Large intestine (tissue), 12 donors: ENCODE measurements at places on chromosomes 1 and 21.

DNA sequence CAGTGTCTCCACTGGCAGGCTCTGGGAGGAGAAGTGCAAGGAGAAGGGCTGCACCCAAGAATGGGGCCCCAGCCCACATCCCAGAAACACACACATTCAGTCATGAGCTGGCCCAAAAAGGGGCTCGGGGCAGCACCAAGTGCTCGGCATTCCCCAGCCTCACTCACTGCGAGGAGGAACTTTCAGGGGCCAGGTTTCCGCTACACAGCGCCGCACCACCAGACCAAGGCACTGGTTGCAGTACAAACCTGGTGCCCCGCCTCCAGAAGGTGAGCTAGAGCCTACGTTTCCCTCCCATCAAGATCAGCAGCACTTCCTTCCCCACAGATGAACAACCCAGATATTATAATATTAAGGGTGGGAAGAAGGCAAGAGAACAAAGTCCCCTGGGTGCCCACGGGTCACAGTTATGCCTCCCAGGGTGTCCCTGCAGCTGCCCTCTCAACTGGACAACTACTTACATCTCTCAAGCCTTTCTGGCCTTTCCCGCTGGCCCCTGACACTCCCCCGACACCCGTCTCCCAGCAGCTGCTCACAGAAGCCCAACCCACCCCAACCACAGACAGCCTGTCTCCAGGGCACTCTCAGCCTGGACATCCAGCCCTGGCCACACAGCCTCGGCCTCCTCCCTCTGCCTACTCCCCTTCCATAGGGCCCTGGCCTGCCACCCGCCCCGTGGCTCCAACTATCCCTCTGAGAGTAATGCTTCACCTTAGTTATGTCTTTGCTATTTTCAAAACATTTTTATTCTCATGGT, 3.8 kb downstream of the PBXIP1 start:
- DNase-seq, result no peak

GRCh38 chr1:56070601-56071000, 508.8 kb downstream of the PLPP3 start:
- DNase-seq, result no peak

GRCh38 chr1:94884507-94884906, 42.4 kb downstream of the CNN3 start:
- DNase-seq, result no peak

GRCh38 chr21:19256934-19257660, 853.5 kb upstream of the TMPRSS15 start:
- no peak for DNase-seq

GRCh38 chr1:223538981-223539380, 126.5 kb downstream of the CAPN8 start:
- no peak for DNase-seq
